Stimulated activated CD4-positive, alpha-beta T cell treated with anti-CD3 and anti-CD28 coated beads, Interleukin-12 subunit alpha, Interleukin-12 subunit beta, amount 100 ng/mL, for 24 hours (primary cell): ENCODE measurements at places on chromosomes 16 and 17.

DNA sequence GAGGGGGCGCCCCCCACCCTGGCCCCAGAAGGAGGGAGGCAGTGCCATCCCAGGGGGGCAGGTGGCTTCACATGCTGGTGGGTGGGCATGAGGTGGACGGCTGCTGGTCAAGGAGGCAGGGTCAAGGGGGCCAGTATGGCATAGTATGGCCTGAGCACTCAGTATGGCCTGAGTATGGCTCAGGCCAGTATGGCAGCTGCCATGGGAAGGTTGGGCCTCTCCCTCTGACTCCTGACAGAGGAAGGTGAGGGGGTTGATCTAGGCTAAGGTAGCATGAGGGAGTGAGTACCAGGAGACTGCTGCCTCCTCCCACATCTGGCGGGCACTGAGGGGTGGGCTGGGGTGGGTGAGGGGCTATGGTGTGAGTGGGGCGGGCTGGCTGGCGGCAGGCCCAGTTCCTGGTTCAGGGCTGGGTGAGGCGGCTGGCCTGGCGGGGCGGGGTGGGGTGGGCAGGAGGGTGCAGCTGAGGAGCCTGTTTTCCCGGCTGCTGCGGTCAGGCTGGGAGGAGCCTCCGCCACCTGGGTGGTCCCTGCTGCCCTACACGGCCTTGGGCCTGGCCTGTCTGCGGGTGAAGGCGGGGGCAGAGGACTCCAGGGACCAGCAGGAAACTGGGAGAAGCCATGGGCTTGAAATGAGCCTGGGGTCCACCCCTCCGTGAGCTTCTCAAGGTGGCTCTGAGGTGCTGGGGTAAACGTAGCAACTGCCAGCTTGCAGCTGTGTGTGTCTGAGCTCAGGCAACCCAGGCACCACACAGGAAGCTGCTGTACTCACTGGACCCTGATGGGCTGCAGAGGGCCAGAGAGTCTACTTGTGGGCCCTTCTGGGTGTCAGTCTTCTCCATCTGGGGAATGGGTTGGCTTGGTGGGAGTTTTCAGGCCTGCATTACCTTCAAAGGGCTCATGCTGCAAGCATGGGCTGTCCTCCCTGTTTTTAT, 57.0 kb downstream of the RAI1 start:
- DNase-seq, result no peak

DNA sequence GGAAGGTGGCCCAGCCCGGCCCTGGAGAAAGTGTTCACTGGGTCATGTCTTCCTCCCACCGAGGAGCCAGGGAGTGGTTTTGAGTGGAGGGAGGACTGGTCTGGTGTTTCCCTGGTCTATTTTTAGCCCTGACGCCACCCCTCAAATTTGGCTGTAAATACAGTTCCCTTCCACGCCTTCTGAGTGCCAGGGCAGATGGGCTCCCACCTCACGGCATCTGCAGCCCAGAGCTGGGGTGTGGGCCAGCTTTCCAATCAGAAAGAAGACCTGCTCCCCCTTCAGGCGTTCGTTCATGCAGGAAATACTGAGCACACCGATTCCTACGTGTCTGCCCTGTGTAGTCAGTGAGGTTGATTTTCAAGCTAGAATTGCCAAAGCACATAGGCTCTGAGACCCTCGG, 53.7 kb downstream of the SNX20 start:
- peak; percentile 21 for DNase-seq

GRCh38 chr16:28943281-28943680, 7.5 kb upstream of the NFATC2IP start:
- no peak for DNase-seq

DNA sequence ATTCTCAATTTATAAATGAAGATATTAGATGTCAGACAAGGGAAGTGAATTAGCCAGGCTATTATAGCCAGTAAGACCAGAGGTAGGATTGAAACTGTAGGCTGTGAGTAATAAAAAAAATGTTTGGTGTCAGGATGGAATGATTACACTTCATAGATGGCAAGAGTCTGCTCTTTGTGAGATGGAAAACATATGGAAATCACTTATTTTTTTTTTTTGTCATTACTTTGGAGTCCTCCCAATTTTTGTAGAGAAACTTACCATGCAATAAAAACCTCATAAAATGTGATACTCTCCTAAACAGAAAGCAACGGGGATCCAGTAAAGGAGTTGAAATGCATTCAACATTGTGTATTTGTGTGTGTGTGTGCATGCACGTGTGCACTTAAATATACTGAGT, 532.7 kb upstream of the CDH8 start:
- DNase-seq, result no peak

GRCh38 chr17:65931246-65932149, 260.4 kb downstream of the CEP112 start:
- no peak for DNase-seq

GRCh38 chr17:4003131-4003500, 38.9 kb upstream of the ATP2A3 start:
- no peak for DNase-seq

- DNase-seq, result no peak
Measured at GRCh38 chr17:2721603-2722002, 10.0 kb upstream of the CLUH start.

- DNase-seq, result peak; percentile 73
Measured at GRCh38 chr17:27471321-27472269, 15.3 kb downstream of the KSR1 start.

GRCh38 chr16:31356566-31357323, 1.8 kb downstream of the ITGAX start:
- DNase-seq, result no peak

DNA sequence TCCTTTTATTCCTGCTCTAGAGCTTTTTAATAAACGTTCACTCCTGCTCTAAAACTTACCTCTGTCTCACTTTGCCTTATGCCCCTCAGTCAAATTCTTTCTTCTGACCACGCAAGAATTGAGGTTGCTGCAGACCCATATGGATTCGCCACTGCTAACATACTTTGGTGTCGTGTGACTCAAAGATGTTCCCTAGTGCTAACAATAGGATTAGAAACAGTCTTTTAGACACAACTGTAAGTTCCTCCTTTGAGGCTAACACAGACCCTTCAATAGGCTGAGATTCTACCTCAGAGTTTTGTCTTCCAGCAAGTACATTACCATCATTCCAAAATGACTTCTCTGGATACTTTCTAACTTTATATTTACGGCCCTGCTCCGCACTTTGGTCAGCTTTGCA, 149.5 kb upstream of the COX10 start:
- no peak for DNase-seq

GRCh38 chr17:56804454-56804853, 29.3 kb downstream of the C17orf67 start:
- DNase-seq, result no peak

- DNase-seq, result no peak
Measured at GRCh38 chr16:67694611-67695010, 24.5 kb downstream of the GFOD2 start.

DNA sequence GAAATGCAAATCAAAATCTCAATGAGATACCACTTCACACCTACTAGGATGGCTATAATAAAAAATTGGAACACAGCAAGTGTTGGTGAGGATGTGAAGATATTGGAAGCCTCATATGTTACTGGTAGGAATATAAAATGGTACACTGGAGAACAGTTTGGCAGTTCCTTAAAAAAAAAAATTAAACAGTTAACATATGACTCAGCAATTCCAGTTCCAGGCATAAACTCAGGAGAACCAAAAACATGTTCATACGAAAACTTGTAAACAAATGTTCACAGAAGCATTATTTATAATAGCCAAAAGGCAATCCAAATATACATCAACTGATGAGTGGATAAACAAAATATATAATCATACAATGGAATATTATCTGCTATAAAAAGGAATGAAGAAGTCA, 28.2 kb downstream of the ZNF652 start:
- DNase-seq, result no peak

GRCh38 chr17:4696437-4696805, 7.5 kb downstream of the PELP1 start:
- no peak for DNase-seq

DNA sequence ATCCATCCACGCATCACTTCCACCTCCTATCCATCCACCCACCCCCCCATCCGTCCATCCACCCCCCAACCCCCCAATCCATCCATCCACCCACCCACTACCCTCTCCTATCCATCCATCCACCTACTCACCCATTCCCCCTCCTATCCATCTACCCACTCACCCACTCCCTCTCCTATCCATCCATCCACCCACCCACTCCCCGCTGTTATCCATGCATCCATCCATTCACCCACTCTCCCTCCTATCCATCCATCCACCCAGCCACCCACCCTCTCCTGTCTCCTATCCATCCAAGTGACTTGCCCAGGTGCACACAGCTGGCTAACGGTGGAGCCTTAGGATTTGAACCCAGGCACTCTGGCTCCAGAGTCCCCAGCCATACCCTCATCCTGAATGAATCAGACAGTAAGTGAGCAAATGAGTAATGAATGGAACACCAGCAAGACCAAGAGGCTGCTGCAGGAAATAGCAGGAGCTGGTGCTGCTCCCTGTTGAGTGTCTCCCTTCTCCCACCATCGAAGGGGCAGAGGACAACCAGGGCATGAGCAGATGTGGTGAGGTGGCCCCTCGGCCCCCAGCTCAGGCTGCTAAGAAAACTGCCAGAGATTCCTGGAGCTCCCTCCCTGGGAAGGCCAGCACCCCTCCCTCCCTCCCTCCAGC, 62.5 kb downstream of the LITAF start:
- DNase-seq, result no peak

GRCh38 chr17:51650202-51650601, 389.9 kb downstream of the UTP18 start:
- DNase-seq, result no peak

GRCh38 chr17:14196377-14196997, 40.2 kb downstream of the CDRT15 start:
- no peak for DNase-seq

DNA sequence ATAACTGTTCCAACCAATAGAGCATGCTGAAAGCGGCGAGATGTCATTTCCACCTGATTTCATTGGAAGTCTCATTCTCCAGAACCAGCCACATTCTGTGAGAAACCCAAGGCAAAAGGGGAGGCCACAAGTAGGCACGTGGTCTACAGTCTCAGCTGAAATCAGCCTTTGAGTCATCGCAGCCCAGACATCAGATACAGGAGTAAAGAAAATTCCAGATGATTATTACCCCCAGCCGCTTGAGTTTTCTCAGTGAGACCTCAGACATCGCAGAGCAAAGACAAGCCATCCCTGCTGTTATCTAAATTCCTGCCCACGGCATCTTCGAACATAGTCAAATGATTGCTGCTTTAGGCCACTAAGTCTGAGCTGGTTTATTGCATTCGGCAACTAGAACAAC, 23.1 kb downstream of the STAT3 start:
- no peak for DNase-seq

DNA sequence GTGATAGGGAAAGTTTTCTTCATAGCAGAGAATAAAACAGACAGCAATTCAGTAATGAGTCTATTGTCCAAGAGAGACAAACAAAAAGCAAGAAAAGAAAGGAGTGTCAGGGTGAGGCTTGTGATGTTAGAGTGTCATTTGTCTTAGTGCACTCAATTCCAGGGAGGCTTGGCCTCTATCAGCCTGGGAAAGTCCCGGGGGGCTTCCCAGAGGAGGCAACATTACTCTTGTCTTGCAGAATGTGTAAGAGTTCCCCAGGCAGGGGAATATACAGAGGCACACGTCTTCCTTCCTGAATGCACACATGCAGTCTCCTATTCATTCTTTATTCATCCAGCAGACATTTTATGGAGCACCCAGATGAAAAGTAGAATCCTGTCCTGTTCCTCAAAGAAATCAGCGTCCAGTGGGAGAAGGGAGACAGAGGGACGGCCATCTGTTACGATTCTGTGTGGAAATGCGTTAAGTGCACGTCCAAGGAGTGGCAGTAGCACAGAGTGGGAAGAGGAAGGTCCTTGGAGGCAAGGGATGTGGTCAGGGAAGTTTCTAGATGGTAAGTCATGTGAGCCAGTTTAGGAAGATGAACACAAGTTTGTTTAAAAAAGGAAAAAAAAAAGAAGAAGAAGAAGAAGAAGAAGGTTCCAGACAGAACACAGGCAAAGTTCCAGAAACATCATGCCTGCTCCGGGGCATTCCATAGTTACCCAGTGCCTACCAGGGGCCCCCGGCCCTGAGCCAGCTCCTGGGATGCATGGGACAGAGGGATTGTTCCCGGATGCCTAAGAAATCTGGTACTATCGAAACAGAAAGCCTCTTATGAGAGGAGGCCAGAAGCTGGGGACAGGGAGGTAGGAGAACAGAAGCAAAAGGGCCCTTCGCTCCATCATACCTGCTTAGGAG, 21.1 kb downstream of the CACNG4 start:
- DNase-seq, result no peak

DNA sequence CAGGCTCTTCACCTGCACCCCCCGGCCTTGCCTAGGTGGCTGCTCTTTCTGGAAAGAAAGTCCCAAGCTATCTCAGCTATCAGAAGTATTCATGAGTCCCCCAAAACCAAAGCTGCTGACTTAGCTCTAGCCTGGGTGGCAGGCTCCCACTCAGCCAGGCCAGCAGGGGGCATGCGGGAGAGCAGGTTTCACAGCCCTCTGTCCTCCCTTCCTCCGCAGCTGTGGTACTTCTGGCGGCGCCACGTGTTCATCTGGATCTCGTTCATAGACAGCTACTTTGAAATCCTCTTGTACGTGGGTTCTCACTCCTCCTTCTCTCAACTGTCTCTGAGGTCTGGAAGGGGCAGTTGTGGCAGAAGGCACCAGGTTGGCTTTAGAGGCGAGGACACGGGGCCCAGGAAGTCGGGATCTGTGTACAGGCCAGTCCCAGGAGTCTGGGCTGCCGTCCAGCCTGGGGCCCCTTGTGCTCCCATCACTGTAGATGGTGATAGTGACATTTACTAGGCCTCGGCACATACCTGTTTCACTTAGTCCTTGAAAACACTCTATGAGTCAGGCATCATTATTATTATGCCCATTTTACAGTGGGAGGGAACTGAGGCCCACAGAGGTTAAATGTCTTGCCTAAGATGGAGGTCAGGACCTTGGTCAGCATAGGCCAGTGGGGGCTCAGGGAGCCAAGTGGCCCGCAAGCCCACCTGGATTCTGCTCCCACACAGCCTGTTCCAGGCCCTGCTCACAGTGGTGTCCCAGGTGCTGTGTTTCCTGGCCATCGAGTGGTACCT, 12.9 kb downstream of the TRPV2 start:
- no peak for DNase-seq

GRCh38 chr17:72063756-72064450, 56.9 kb upstream of the SOX9 start:
- DNase-seq, result no peak

- DNase-seq, result no peak
Measured at GRCh38 chr17:52181782-52182181, 23.3 kb upstream of the CA10 start.

- DNase-seq, result no peak
Measured at GRCh38 chr16:8955828-8956227, 7.9 kb downstream of the USP7 start.

GRCh38 chr17:37413875-37414519, 7.3 kb downstream of the TADA2A start:
- no peak for DNase-seq
